Activated T-helper 9 cell treated with anti-CD3 and anti-CD28 coated beads, Interleukin-2, amount 50 U/mL, for 16 hours (primary cell): ENCODE measurements at places on chromosomes 11 and 22.

- DNase-seq, result no peak
Observed at GRCh38 chr11:114319716-114320328, 23.6 kb downstream of the NNMT start.

DNA sequence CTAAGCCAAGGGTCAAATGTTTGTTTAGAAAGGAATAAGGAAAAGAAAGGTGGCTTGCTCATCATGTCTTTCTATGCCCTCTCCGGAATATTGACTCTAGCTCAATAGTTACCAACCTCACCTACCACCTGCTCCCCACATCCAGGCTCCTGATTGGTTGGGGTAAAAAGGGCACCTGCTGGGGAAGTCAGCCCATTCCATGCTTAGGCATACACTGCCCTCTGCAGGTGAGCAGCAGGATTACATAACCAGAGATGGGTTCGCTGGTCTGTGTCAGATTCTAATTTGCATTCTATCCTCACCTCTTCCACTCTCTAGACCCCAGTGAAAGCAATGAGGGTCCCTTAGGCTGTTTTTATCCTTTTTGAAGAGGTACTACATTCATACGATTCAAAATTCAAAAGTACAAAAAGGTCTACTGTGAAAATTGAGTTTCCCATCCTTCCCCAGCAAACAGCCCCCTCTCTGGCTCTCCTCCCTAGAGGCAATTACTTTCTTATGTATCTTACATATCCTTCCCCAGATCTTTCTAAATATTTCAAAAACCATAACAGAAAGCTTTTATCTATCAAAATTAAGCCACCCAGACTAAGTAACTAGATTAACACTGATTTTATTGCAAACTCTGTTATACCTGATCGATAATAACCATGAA, 98.0 kb upstream of the ASPHD2 start:
- peak; percentile 15 for DNase-seq

DNA sequence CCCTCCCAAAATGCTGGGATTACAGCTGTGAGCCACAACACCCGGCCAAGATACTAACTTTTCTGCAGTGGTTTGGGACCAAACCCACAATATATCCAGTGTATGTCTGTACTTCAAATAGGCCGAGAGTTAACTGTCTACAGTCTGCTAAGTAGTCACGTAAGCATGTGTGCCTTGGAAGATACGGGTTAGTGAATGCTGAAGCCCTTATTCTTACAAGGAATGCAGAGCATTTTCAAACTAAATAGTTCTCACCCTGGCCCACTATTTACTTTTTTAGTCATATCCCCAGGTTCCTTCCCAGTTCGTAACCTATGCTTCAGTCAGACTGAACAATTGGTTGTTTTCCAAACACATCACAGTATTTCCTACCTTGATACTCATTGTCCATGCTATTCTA, 176.0 kb downstream of the WNT11 start:
- DNase-seq, result no peak

- DNase-seq, result no peak
Observed at GRCh38 chr11:47377571-47378009, 757 bp downstream of the SPI1 start.

DNA sequence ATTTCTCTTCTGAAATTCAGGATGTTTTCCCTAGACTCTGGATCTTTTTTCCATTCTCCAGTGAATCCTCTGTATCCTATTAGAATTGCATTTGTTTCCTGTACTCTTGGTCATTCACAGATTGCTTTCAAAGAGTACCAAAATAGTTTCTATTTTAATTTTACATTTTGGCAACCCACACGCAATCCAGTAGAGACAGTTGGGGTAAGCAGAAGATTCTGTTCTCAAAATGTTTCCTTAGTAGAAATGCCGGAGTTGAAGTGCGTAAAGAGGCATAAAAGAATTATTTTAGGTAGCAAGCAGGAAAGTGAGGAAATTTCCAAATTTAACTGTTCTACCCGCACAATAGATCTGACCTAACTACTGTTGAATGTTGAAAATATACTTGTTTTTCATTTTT, 842.4 kb downstream of the LUZP2 start:
- no peak for DNase-seq

DNA sequence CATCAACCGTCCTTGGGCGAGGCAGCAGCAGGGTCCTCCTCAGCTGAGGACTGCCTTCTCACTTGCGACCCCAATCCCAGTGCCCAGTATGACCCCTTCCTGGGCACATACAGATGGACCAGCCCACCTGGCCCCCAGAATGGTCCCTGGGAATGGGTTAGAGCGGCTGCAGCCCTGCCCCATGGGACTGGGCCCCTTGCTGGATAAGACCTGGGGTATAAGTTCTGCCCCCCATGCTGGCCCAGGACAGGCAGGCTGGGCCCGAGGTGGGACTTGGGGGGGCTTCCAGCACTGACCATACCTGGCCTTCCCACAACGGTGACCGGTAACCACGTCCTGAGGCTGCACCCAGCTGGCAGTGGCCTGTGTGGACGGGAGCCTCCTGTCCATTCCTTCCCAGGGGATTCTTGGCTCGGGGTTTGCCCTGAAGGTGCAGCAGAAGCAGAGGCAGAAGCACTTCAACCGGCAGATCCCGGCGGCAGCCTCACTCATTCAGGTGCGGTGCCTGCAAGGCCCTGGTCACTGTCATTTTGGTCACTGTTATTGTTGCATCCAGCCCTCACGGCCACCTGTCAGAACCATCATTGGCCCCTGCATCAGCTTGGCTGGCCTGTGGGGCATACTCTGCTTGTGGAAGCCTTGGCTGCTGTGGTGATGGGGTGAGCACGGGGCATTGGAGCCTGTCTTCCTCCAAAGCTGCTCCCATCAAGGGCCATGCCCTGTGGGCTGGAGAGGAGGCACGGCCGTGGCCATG, 114.8 kb downstream of the KCNQ1OT1 start:
- no peak for DNase-seq

DNA sequence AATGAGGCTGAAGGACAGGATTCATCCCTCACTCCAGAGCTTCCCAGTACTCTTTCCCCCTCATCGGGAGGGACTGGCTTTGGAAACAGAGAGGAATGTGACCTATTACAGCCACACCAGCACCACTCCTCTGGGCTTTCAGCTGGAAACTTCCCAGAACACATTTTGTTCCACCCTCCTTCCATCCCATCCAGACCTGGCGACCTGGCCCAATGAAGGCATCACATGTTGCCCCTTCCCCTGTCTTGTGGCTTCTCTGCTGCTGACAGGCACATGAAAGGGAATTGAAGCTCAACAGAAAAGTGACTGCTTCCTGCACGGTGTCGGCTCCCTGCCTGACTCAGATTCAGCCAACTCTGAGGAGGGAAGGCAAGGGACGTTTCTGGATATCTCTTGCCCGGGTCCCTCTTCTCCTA, 19.1 kb downstream of the IRAG1 start:
- DNase-seq, result no peak

GRCh38 chr11:100397401-100397800, 289.7 kb upstream of the ARHGAP42 start:
- DNase-seq, result no peak

GRCh38 chr22:39255449-39256185, 10.8 kb upstream of the PDGFB start:
- no peak for DNase-seq

GRCh38 chr22:19943082-19944026, 1.7 kb upstream of the TXNRD2 start:
- no peak for DNase-seq

DNA sequence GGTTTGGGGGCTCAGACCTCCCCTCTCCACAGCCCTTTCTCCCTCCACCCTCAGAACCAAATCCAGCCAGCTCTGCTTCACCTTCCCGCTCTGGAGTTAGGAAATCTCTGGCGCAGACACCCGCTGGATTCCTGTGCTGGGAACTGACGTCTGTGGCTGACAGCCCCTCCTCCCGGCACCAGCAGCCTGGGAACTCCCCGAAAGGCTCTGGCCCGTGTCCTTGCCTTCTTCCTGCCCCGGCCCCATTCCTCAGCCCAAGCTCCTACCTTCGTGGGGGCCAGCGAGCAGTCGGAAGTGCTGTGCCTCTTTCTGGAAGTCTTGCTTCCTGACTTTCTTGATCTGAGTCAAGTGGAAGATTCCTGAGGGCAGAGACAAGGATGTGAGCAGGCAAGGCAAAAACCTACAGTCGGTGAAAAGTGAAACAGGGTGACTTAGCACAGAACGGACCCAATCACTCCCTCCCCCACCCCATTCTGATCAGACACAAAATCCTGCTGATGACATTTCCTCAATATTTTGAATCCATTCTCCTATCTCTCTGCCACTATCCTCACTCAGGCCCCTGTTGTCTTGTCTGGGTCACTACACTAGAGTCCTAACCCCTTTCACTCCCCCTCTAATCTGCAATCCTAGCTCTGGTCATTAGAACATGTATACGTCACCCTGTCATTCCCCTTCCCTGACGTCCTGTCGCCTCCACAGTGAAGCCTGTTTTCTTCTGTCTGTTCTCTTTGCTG, 34.1 kb downstream of the CHRDL2 start:
- no peak for DNase-seq

GRCh38 chr11:91239359-91239758, 985.3 kb upstream of the FAT3 start:
- DNase-seq, result no peak

- no peak for DNase-seq
Observed at GRCh38 chr11:111246956-111247355, 1.4 kb downstream of the POU2AF2 start.

GRCh38 chr11:40877256-40877655, 582.2 kb downstream of the LRRC4C start:
- DNase-seq, result no peak

DNA sequence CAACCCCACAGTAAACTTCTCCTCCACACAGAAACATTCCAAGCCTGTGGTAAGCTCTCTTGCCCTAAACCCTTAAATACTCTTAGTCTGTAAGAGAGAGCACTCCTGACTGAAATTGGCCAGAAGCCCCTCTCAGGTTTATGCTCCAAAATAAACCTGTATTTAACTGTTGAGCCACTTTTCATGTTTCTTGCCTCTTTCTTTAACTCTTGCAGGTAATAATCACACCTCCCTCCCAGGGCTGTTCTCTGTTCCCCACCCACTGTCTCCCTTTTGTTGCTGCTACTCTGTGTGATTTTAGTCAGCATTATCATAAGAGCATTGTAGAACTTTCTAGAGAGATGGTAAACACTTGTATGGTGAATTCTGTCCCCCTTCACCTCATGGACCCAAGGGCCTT, 2.1 kb upstream of the IFT27 start:
- no peak for DNase-seq

GRCh38 chr11:108881131-108881530, 216.3 kb downstream of the DDX10 start:
- DNase-seq, result no peak

- no peak for DNase-seq
Observed at GRCh38 chr11:108620958-108621772, 27.6 kb upstream of the EXPH5 start.

DNA sequence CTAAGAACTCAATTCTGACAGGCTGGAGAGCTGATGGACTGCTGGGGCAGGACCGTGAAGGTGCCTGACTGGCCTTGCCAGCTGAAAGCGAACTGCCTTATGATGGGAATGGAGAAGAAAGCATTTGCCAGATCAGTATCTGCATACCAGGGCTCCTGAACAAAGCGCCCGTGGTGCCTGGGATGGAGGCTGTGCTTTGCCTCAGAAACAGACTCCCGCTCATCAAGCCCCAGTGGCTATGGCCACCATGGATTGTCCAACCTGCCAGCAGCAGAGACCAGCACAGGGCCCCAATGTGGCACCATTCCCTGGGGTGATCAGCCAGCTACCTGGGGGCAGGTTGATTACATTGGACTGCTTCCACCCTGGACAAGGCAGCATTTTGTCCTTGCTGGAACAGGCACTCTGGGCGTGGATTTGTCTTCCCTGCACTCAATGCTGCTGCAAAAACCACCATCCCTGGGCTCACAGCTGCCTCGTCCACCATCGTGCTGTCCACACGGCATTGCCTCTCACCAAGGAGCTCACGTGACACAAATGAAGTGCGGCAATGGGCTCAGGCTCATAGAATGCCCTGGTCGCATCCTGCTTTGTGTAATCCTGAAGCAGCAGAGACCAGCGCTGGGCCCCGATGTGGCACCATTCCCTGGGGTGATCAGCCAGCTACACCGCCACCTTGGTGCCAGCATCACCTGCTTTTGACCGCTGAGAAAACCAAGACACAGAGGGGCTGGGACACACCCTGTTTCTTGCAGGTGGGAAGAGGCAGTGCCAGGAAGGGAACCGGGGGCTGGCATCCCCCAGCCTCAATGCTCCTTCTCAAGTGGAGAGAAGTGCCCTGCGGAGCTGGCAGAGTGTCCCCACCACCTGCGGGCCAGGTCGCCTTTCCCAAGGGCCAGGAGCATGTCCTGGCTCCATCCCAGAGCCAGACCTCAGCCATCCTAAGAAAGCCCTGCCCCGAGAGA, 1367.5 kb downstream of the BRD1 start:
- no peak for DNase-seq

GRCh38 chr11:75814363-75814676, 690 bp upstream of the UVRAG start:
- no peak for DNase-seq

DNA sequence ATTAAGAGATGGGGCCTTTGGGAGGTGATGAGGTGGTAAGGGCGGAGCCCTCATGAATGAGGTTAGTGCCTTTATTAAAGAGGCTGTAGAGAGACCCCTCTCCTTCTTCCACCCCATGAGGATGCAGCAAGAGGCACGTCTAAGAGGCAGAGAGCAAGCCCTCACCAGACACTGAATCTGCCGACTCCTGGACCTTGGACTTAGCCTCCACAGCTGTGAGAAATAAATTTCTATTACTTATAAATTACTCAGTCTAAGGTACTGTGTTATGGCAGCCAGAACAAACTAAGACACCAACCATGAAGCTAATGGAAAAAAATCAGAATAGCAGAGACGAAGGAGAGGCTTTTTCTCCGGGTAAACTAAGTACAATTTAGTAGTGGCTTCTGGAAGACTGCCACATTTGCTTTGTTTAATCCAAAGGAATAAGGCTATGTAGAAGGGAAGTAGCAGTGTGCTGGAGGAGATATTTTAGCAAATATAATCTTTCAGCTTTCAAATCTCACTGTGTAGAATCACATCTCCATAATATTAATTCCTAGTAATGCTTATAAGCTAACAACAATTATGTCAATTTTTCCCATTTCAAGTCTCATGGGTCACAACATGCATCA, 12.3 kb upstream of the SIK2 start:
- DNase-seq, result no peak

GRCh38 chr11:64888729-64889511, 10.5 kb upstream of the EHD1 start:
- DNase-seq, result no peak

DNA sequence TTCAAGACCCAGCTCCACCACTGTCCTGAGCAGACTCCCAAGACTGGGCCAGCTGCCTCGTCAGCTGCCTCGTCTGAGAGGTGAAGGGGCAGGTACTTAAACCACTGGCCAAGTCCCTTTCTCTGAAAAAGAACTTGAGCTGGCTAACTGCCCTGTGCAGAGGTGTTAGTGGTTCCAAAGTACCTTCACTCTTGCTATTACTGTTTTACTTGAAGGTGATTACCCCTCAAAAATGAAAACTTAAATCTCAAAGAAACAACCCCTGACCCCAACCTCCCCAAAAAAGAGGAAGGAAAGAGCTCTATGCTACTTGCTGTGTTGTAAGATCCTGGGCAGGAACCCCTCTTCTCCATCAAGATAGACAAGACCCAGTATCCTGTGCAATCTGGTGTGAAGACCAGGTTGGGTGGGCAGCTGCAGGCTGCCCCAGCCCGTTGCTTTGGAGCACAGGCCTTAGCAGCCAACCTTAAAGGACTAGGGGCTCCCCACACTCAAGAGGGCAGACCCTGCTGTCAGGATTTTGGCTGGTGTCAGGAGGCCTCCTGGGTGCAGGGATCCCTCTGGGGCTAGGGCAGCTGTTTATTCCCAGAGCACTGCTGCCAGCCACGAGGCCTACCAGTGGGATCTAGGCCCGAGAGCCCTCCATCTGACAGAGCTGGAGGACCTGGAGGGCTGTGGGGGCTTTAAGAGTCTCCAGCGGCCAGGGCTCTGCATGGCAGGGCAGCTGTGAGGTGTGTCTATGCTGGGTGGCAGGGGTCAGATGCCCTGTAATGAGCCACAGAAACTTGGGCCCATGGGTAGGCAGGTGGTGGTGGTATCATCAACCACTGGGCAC, 13.0 kb downstream of the GUCD1 start:
- DNase-seq, result no peak
